ENCODE measurements at places on chromosomes 3 and 15.

DNA sequence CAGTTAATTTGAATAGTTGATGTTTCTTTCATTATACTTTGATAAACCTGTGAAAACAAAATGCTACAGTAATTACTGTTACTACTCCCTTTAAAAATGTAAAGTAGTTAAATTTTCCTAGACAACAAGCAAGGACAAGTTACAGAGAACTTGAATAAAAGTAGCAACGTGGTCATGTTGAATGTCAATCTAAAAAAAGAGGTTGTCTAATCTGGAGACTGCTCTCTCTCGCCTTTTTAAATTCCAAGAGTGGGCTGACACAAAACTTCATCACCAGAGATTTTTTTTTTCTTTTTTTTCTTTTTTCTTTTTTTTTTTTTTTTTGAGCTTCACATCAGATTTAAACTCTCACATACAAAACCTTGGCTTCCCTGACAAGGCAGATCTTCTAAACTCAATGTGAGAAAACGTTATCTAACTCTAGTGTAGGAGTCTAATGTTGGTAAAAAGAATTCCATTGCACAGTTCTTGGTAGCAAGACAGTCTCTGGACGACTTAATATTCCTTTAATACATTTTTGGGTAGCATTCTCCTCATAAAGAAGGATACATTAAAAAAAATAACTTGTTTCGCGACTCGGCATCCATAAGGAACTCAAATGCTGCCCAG lies 4.1 kb downstream of the FOXP1 start:
- DNase-seq, result no peak

GRCh38 chr3:37662785-37663184 lies 198.9 kb upstream of the CTDSPL start:
- no peak for DNase-seq

GRCh38 chr15:99387421-99388168 lies 136.3 kb downstream of the LRRC28 start:
- peak; percentile 28 for DNase-seq

GRCh38 chr3:127734754-127735473 lies 62.2 kb downstream of the ABTB1 start:
- DNase-seq, result peak; percentile 95

DNA sequence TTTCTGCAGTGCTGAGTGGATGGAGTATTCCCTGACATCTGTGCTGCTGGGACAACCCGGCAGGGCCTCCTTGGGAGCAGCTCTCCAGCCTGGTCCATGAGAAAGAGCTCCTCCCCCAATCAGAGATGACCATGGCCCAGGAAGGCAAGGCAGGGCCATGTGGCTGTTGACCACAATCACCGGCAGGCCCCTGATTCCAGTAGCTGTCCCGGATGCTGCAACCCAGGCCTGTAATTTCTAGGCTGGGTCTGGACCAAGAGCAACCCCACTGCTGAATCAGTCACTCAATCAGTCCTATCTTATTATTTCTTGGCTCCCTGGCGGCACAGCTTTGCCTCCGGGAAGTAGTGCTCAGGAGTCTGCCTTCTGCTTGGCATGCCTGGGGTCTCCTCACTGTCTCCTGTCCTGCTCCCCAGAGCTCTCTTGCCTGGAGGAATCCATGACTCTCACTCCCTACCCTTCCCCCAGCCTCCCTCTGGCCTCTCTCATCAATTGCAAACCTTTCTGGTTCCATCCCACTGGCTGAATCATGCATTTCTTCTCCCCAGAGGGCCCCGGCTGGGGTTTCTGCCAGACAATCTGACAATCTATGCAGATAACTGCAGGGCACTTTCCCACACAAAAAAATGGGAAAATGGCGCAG lies 32.6 kb upstream of the ITGA11 start:
- DNase-seq, result no peak

DNA sequence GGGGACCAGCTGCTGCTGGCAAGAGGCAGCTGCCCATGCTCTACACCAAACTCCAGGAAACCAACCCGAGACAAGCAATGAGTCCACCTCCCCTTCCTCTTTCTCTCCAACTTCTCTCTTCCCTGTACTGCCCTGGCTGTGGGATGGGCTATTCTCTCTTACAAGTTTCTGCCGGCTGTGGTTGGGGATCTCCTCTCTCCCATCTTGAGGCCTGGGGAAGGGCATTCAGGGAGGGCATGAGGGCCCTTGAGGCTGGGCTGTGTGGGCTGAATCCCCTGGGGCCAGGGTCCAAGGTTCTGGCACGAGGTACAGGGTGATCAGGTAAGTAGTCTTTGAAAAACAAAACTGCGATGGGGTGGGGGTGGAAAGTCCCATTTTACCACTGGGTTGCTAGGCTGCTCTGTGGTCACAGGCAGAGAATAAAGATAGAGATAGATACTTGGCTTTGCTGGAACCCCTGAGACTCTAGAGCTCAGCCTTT lies 32.3 kb upstream of the CTSH start:
- DNase-seq, result peak; percentile 71

DNA sequence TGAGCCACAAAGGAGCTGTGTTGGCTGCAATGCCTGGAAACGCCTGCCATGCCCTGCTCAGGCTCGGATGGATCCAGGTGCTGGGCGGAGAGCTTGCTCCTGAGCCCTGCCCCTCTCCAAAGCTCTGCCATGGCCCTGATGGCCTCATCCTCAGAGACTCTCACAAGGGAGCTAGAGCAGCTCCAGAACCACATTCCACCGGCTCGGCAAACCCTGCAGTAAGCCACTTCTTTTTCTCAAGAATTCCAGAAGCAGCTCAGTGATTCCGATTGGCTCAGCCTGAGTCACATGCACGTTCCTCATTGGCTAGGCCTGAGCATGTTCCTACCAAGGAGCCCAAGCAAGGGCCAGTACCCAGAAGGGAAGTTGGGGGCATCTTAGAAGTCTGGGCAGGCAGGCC lies 24.8 kb downstream of the TPRA1 start:
- no peak for DNase-seq

- DNase-seq, result no peak
Measured at GRCh38 chr15:77032647-77033416, 37.9 kb downstream of the PSTPIP1 start.

GRCh38 chr3:176274161-176274560 lies 923.1 kb downstream of the TBL1XR1 start:
- DNase-seq, result no peak

DNA sequence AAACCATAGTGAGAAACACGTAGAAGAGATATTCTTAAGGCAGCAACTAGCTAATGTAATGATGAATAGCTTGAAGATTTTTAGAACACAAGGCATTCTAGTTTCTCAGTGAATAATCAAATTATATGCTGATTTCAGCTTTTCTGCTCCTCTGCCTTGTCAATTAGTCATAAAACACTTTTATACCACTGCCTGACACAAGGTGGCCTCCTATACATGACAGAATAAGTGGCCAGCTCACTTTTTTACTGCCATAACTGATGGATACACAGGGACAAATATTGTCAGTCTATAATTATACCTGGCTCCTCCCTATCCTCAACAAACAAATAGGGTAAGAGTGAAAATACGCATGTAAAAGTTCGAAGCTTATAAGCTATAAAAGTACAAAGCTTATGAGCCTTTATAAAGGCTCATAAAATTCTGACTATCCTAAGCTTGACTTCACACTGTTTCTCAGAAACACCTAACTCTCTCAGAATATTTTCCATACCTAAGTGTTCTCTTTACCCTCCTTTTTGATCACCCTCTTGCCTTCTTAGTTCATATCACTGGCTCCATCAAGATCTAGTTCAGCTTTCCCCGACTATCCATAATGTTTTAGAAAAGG lies 81.6 kb downstream of the HERC1 start:
- peak; percentile 62 for DNase-seq

- DNase-seq, result peak; percentile 26
Measured at GRCh38 chr3:25910997-25911396, 121.1 kb downstream of the OXSM start.

DNA sequence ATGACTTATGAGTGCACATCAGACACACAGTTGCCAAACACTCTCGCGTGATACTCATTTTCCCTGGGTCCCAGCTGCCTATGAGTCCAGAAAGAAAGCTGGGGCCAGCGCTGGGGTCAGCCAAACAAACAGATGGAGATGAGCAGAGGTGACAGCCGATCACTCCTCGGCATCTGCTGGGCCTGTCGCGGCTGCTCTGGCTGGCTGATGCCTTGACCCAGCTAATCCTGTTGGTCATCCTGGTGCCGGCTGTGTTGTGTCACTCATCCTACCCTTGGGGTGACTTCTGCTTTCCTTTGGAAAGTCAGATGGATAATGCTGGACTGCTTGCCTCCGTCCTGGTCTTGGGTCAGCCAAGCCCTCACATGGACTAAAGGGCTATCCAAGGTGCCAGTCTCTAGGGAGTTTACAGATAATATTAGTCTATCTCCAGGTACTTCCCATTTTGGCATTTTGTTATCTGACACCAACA lies 105.3 kb upstream of the PDZRN3 start:
- no peak for DNase-seq

GRCh38 chr3:4664412-4664811 lies 171.3 kb downstream of the ITPR1 start:
- DNase-seq, result no peak

GRCh38 chr15:78208341-78208844 lies 26.0 kb downstream of the ACSBG1 start:
- DNase-seq, result no peak

GRCh38 chr3:126656371-126657134 lies 1.6 kb upstream of the TXNRD3 start:
- no peak for DNase-seq

DNA sequence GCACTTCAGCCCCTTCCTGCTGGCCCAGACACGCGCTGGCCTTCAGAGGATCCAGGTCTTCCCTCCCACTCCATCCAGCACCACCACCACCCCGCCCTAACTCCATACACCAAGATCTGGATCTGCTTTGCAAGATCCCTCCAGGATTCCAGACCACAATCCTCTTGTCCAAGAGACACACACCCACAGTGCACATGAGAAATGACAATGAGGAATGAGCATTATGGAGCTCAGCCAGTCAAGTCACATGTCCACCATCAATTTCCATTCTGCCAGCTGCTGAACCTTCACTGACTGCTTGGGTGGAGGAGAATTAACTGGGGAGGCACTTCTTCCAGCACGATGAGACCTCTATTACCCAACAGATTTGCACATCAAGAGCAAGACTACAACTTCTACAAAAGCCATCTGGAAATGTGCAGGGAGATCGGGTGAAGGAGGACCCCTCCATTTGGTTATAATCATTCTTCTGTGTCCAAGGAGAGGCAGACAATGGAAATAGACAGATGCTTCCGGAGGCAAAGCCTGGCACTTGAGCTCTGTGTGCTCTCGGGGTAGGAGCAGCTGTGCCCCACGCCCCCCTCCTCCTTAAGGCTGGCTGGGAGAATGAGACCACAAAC lies 12.3 kb upstream of the SPATA12 start:
- DNase-seq, result no peak

DNA sequence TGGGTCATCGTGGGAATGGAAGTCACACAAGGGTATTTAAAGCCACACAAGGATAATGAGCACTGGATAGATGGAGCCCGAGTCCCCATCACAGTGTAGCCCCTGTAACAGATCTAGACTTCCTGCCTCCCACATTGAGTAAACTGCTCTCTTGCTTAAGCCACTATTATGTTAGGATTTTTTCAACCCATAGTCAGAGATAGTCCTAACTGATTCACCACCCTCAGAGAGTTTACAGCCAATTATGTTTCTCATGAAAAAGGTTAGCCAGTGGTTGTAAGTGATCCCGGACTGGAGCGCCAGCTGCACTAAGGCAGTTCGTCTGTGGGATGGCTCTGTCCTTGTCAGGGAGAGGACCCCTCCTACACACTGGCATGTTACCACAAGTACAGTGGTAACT lies 77.0 kb downstream of the KLF13 start:
- no peak for DNase-seq

- peak; percentile 98 for DNase-seq
Measured at GRCh38 chr15:40115670-40116093, 7.0 kb upstream of the BMF start.

DNA sequence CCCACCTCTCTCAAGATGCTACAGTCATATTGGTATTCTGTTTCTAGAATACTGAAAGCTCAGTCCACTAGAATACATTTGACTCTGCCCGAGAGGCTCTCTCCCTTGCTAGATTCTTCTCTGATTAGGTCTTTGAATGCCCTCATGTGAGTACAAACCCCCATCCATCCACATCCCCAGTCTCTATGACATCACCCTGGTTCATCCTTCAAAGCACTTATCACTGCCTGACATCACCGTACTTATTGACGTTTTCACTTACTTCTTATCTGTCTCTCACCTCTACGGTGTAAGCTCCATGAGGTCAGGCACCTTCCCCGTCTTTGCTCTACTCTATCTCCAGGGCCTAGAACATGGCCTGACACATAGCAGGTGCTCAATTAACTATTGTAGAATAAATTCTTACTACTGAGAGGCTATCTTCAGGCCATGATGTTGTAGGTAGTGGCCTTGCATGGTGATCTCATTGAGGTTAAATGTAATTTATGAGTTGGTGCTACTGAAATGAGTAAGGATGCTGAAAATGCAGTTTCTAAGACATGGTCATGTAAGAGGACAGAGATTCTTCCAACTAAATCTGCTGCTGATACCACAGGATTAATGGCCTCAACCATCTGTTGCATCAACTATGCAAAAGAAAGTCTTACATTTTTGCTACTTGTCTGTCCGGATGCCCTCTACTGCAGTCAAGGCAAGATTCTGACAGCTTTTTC lies 26.8 kb downstream of the EOGT start:
- DNase-seq, result no peak

GRCh38 chr3:131114256-131114655 lies 87.6 kb downstream of the NEK11 start:
- DNase-seq, result no peak

DNA sequence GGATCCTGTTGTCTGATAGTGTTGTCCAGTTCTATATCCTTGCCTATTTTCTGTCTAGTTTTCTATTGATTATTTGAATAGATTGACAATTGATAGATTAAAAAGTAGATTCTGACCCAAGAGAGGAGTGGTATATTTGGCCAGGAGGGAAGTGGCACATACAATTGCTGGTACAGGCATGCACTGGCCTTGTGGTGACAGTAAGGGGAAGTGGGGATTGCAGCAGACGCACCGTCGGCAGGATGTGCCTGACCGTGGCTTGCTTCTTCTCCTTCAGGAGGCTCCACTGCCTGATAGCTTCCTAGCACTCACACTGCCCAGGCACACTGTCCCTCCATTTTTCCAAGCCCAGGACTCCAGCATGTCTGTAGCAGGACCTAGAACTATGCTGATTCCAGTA lies 10.5 kb downstream of the GABRG3 start:
- DNase-seq, result peak; percentile 67

- peak; percentile 98 for DNase-seq
Measured at GRCh38 chr15:65902373-65902772, 33.1 kb downstream of the RAB11A start.

DNA sequence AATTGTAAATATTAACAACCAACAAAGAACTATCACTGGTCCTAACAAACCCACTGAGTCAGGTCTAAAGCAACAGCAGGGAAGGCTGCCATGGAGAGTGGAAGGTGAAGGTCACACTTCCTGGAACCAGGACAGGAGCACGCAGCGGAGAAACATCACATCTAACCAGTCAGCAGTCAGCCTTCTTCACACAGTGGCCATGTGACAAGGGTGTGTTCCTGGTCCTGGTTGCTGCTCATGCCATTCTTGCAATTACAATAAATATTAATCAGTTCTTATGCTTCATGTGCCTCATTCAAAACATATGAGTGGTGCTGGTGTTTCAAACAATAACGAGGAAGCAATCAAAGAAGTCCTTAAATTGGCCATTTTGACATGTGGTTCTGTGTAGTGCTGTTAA lies 162.8 kb downstream of the ARRDC4 start:
- no peak for DNase-seq
